Right ventricle myocardium inferior (tissue), 1 donor: ENCODE measurements at places on chromosomes 4 and X.

DNA sequence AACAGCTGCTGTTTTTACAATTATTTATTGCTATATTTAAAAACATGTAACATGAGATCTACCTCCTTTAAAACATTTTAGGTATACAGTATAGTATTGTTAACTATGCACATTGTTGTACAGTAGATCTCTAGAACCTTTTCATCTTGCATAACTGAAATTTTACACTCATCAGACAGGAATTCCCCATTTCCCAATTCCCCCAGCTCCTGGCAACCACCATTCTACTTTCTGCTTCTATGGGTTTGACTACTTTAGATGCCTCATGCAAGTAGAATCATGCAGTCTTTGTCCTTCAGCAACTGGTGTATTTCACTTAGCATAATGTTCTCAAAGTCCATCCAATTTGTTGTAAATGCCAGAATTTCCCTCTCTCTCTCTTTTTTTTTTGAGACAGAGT is 9.7 kb upstream of the LSM6 start:
- no peak for DNase-seq

DNA sequence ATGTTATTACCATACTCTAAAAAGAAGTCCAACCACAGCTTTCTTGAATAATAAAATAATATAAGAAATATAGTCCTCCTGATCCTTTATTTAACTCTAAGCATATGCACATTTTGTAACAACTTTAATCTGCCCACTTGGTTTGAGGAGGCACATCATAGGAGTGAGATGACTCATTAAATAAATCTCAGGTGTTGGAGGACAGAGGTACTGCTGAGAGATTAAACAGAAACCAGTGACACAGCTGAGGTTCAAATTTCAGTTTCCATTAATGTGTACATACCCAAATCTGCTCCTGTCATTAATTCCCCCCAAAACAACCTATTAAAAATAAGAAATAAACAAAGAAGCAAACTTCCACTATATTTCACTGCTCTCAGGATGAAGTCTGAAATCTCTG is 211.0 kb downstream of the KCTD8 start:
- DNase-seq: no peak

- no peak for DNase-seq
These were observed 18.5 kb downstream of the SLC25A5 start for GRCh38 chrX:119486745-119487144.

DNA sequence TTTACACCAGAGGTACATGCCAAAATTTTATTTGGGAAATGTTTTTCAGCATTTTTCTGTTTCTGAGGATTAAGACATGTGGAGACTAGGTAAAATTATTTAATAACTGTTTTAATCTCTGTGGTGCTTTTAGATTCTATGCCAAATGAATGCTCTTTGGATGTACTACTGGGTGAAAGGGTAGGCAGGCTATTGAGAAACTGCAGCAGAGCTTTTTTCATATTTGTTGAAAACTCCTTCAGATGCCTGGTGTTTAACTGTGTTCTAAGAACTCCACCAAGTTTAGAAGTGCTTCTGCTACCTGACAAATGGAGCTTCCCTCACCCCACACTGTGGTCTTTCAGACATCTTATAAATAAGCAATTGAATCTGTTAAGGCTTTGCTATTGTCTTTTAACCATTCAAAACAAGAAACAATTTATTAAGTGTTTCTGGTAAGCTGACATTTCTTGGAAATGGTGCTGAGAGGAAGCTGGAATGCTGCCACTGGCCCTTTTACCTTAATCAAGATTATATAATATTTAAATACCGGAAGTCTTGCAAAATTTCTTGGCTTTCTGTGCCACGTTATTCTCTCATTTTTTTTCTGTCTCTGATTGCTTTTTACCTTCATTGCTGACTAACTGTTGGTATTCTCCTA is 51.2 kb upstream of the CYSLTR1 start:
- DNase-seq: no peak

- DNase-seq: peak; percentile 60
These were observed 5.1 kb upstream of the SPON2 start for GRCh38 chr4:1177274-1178141.

- no peak for DNase-seq
These were observed 16.2 kb downstream of the BOD1L1 start for GRCh38 chr4:13611283-13611842.

GRCh38 chrX:151962034-151962433 is 12.4 kb downstream of the GABRE start:
- no peak for DNase-seq

DNA sequence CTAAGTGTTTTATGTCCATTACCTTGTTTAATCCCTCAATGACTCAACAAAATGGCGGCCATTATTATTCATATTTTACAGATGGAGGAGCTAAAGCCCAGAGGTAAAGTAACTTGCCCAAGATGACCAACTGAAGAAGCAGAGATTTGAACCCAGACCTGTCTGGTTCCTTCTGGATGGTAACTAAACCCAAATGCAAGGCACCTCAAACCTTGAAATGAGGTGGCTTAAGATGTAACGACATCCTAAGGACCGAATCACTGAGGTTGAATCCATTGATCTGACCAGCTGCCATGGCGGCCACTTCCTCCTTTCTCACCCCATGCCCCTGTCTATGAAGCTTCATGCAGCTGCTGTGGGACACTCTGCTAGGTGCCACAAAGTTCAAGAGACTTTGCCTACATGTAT is 932 bp downstream of the TLR10 start:
- no peak for DNase-seq

DNA sequence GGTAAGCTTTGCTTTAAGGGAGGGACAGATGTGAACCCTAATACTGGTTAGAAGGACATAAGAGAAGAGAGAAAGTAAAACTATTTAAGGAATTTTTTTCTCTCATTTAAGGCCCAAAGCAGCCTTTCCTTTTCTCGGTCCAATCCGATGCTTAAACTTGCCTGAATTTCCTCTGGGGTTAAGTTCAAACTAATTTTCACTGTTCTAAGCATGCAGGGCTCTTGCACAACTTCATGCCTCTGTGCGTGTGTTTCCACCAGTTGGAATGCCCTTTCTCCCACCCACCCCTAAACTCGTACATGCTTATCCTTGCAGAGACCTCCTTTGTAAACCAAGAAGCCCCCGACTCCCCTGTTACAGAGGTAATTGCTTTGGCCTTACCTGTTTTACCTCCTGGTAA is 204.7 kb downstream of the CBR4 start:
- DNase-seq: no peak

GRCh38 chr4:87141428-87141827 is 79.0 kb downstream of the KLHL8 start:
- DNase-seq: no peak

DNA sequence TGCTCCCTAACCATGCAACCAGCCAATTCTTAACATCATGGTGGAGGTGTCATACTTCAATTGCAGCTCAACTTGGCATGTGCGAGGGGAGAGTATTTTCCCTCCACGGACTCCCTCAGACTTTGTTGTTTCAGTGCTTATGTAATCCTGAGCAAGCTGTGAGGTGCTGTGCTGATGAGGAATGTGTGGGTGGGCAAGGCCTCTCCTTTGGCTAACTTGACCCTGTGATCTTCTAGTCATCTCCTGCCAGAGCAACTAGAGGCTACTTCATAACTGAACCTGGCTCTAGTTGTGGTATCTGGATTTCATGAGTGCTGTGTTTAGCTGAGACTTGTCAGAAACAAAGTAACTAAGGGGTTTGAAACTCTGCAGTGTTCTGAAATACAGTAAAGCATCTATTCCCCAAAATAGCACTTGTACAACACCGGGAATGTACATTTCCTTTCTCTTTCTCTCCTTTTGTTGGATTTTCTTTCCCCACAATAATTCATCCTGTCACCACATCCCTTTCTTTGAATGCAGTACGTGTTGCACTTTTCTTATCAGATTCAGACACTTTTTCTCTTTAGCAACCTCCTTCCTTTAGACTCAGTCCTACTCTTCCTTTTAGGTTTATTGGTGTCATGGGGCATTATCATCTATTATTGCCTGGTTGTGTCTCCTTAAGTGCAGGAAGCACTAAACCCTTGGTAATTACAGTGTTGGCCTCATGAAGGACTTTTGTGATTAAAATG is 415.2 kb upstream of the NR3C2 start:
- no peak for DNase-seq

- DNase-seq: peak; percentile 84
These were observed 99.1 kb downstream of the TRAPPC11 start for GRCh38 chr4:183758061-183758757.

DNA sequence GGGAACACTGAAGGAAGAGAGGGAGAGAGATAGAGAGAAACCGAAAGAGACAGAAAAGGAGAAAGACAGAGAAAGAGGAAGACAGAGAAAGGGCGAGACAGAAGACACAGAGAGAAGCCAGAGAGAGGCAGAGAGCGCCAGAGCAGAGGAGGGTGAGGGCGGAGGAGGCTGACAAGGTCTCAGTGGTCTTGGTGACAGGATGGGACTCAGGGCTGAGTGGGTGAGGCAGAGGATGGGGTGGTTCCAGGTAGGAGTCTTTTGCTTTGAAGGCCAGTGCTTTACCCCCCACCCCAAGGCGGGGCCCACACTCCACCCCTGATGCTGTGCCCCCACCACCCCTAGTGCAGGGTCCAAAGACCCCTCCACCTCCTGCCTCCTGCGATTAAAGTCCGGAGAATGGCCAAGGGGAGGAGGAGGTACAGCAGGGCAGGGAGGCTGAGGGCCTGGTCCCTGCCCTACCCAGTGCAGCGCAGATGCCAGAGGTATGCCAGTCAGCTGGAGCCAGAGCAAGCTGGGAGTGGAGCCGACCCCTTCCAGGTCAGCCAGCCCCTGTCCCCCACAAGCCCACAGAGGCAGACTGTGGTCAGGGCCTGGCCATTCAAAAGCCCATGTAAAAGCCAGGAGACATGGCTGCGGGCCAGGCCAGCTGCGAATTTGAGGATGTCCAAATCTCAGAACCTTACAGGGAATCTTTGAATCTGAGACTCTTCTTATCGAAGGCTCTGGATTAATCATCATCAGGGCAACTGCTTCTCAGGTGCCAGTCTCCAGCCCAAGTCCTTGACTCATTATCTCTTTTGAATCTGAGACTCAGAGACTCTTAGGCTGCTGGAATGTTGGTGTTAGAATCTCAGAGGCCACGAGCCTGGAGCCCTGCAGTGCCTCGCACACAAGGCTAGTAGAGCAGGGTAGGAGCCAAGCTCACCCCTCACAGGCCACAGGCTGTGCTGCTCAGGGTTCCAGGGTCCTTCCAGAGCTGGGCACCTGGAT is 758 bp downstream of the IQSEC2 start:
- DNase-seq: peak; percentile 81

DNA sequence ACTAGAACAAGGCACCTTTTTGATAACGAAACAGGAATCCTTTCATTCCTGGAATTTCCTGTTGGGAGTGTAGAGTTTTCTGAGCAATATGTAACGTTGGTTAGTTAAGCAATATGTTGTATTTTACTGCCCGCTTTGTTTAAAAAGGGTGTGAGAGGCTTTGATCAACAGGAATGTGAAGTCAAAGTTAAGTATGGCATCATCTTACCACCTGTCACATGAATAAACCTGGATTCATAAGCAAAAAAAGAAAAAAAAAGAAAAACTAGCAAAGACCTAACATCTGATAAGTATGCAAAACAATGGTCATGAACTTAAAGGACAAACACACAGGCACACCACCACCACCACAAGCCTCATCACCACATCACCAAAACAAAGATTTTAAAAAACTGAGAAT is 7.1 kb upstream of the CXCL5 start:
- DNase-seq: no peak

DNA sequence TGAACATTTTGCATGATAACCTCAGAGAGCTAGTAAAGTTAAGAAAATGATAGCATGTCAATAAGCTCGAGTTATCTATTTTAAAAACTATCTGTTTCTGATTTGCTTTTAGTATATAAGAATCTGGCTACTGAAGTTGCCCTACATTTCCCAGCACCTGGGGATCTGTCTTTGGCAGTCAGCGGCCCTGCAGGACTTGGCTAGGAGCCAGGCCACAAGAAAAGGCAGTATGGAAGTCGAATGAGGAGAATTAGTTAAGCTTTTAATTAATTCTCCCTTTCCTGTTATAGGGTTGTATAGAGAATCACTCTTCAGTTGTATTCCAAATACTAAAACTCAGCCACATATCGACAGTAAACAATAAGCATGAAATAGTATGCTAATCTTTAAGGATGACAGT is 22.7 kb downstream of the POU4F2 start:
- DNase-seq: no peak

DNA sequence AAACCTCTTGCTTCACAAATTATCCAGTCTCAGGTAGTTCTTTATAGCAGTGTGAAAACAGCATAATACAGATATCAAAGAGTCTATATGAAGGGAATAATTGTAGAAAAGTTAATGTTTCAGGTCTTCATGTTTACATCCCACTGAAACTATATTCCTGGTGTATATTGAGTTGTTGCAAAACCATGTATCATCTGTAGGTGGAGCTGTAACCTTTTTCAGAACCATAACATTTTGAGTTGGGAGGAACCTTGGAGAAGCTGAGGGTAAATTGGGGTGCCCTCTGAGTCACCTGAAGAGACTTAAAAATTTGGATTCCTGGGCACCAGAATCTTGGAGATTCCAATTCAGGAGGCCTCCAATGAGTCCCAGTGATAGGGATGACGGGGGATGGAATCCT is 51.9 kb upstream of the TAPT1 start:
- no peak for DNase-seq

GRCh38 chr4:73501664-73502265 is 20.2 kb downstream of the AFM start:
- no peak for DNase-seq

GRCh38 chr4:53905276-53905940 is 159.0 kb downstream of the CHIC2 start:
- DNase-seq: no peak

DNA sequence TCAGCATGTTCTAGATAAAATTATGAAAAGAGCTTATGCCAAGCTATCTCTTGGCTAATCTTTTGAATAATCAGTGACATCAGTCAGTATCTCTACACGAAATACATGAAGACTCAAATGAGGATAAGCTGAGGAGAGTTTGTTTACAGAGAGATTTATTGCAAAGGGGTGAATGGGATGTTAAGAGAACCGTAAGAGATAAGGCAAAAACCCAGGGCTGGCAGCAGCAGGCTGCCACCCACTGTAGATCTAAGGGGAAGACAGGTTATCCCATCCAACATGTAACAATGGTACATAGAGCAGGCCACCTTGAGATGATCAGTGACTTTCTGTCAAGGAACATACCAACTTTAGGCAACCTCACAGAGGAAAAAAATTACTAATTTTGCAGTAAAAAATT is 432.1 kb upstream of the NR3C2 start:
- no peak for DNase-seq

GRCh38 chr4:74536557-74536956 is 91.6 kb downstream of the AREG start:
- no peak for DNase-seq

DNA sequence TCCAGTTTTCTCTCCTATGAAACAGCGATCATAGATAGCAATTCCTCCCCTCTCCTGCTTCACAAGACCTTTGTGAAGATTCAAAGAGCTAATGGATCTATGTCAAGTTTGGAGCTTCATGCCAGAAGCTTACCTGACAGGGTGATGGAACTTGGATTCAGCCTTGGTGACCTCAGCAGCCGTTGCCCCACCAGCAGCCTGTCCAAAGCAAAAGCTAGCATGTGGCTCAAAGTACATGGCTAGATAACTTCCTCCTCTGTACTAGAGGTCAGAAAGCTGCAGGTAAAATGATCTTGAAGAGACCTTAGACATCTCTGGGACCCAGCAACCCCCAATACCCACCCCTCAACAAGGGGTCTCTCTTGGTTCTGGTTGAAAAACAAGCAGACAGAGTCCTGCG is 1.8 kb downstream of the RIPPLY1 start:
- no peak for DNase-seq
